Activated CD4-positive, alpha-beta T cell treated with anti-CD3 and anti-CD28 coated beads for 24 hours (primary cell): ENCODE measurements at places on chromosomes 3 and 15.
A peak's percentile ranks its signal among the peaks of the same experiment; 100 is the strongest.

GRCh38 chr15:96817900-96818299 lies 487.4 kb downstream of the NR2F2 start:
- DNase-seq: no peak

GRCh38 chr3:70064194-70064779 lies 64.8 kb downstream of the SAMMSON start:
- DNase-seq: peak; percentile 2

DNA sequence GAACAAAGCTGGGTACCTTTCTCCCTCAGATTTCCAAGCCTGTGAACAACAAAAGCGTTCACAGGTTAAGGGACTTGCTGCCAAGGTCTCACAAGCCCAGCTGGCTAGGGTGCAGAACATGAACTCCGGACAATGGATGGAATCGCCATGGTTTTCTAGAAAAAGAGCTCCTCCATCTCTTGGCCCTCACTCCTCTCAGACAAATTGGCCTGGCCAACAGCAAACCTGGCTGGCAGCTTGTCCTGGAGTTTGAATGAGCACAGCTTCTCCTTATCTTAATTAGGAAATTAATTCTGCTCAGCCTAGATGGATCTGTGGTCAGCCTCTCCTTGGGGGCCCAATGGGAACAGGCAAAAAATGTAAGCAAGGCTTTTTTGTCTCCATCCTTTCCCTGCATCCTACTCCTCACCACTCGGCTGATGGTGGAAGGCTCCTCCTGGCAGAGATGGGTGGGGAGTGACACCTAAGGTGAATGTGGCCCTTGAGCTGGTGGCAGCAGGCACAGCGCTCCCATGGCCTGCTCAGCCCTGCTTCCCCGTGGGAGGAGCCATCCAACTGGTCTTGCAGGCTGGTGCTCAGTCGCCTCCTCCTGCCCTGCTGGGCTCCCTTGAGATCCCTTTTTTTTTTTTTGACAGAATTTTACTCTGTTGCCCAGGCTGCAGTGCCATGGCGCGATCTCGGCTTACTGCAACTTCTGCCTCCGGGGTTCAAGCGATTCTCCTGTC lies 5.8 kb downstream of the KLHL25 start:
- DNase-seq: no peak

DNA sequence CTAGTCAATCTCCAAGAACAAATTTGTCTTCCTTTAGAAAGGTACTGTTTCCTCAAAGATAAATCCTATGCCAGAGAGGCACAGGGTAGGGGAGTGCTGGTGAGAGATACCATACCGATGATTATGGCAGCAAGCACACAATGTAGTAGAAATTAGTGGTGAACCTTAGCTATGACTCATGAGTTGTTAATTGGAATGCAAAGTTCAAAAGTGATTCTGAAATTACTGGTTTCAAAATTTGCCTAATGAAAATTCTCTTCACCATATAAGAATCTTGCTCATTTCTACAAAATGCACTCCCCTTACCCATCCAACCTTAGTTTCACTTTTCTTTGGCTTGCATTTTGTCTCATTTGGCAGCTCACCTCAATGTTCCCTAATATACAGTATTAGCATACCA lies 139.5 kb upstream of the SLC2A2 start:
- DNase-seq: no peak

DNA sequence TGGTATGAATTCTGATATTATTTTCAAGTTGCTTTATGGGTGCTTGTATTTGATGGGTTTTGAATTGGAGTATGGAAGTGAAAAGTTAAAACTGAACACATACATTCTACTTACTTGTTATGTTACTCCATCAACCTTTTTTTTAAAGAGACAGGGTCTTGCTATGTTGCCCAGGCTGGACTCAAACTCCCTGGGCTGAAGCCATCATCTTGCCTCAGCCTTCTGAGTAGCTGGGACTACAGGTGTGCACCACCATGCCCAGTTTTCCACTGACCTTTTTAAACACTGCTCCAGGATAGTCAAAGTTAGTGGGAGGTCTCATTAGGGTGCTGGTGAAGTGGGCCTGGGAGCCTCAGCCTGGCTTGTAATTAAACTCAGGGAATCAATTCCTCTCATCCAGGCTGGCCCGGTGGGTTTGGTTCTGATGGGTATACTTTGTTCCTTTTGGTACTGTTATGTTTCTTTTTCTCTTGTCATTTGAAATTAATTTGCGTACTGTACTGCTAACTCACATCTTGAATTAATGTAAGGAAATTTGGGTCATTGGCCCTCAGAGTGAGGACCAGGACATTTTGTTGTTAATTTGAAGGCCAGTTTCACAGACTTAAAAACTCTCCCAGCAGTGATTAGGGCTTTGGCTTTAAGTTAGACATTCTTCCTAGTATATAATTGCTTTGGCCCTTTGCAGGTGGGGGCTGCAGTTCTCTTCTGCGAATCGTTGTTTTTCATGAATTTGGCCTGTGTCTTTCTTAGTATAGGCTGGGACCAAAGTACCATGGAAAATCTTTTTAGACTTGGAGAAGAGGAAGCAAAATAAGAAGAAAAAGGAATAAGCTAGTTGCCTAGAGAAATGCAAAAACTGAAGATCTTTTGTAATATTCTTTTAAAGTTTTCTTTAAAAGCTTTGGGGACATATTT lies 66.9 kb downstream of the FNDC3B start:
- DNase-seq: no peak

GRCh38 chr3:159045279-159045885 lies 243.5 kb downstream of the MFSD1 start:
- no peak for DNase-seq

DNA sequence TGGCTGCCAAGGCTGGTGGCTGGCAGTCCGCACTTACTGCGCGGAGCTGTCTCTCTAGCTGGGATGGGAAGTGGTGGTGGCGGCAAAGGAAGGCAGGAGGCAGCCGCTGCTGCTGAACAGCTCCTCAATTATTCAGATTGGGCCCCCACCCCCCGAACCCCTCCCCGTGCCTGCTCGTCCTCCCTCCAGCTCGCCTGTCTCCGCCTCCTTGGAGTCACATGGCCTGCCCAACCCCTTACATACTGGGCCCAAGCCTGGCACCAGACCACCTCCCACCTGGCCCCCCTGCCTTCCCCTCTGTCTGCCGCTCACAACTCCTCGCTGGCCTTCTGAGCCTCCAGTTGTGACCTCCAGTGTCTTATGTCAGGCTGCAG lies at the start of gene SLC7A14:
TSS of gene SLC7A14 (minus strand) at position 139 of the 374 bp plus-strand sequence. CDS start 59,139 bp downstream, outside the sequence.
- DNase-seq: no peak

GRCh38 chr3:195394024-195394423 lies 48.8 kb downstream of the ACAP2 start:
- no peak for DNase-seq

DNA sequence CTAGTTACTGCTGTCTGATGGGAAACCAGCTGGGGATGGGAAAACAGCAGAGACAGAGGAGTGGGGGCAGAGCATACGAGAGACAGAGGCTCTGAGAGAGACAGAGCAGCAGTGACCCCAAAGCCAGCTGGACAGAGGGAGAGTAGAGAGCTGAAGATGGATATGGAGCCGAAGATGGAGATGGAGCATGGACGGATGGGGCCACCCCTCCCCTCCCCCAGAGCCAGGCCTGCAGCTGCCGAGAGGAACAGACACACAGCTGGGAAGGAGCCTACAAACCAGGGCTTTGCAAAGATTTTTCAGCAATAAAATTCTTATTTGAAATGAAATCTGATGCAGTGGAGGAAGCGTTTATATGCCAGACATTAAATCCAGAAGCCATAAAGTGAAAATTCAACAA lies 167.6 kb upstream of the LINGO1 start:
- no peak for DNase-seq

- DNase-seq: no peak
Measured at GRCh38 chr15:96338074-96338765, 7.7 kb downstream of the NR2F2 start.

DNA sequence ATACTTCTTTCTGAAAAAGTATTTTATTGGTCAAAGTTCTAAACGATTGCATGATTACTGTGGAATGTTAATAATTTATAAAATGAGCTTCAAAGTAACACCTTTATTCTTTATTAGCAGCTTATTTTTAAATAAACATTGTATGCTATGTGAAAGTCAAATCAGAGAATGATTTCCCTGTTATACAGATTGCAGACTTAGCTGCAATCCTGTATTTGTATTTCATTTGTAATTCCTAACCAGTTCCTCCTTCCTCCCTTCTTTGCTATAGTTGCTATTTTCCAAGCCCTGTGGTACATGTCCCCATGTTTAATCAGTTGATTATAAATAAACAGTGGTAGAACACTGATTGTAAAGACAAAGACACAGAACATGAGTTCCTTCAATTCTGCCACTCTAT lies 42.4 kb upstream of the C15orf39 start:
- DNase-seq: no peak

- DNase-seq: no peak
Measured at GRCh38 chr3:60140160-60140559, 1090.3 kb upstream of the CFAP20DC start.

DNA sequence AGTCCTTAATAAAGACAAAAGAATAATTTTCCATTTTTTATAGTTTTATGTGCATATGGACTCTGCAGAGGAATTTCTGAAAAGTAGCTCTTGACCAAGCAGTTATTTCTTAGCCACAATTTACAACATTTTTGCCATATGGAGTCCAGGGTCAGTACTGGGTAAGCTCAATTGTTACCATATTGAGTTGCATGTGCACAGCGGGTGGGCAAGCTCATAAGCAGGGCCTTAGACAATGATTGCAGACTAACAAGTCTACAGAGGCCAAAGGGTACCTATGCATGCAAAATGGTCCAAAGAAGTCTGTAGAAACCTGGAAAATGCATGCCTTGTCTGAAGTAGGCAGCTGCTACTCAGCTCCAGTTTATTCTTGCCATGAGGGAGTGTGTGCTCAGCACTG lies 19.0 kb upstream of the ARHGEF26 start:
- DNase-seq: no peak

DNA sequence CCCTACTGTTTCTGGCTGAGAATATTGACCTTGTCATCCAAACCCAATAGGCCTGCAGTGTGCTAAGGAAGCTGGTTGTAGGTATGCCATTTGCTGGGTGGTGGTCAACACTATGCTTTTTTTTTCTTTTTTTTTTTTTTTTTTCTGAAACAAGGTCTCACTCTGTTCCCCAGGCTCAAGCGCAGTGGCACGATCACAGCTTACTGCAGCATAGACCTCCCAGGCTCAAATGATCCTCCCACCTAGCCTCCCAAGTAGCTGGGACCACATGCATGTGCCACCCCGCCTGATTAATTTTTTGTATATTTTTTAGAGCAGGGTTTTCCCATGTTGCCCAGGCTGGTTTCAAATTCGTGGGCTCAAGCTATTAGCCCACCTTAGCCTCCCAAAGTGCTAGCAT lies 35.7 kb upstream of the RHO start:
- no peak for DNase-seq

DNA sequence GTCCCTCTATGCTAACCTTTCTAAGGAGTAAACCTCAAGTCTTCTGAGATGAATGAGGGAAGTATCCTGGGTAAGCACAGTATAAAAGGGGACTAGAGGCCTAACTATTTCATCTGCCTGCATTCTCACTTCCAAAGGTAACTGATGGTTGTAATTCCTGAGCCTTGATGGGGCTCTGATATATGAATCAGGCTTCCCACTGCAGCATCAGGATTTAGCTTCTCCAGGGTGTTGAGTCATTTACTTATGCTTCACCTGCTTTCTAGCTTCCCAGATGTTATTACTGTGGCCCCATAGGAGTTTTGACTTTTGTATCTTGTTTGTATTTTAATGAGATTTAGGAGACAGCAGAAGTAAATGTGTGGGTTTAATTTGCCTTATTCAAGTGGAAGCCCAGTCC lies 207.3 kb upstream of the EIF1B start:
- DNase-seq: no peak

DNA sequence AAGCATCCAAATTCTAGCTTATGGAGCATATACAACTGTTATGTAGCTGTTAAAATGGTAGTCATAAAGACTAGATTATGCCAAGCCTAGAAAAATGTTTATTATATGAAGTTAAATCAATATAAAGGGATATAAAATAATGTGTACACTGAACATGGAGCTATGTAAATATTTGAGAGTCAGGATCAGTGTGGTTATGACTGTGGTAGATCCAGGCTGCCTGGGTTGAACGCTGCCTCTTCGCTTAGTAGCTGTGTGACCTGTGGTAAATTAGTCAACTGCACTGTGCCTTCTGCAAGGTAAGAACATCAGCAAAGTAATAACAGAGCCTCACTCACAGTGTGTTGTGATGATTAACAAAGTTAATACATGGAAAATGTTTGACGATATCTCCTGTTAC lies 212.2 kb downstream of the RBMS3 start:
- no peak for DNase-seq

DNA sequence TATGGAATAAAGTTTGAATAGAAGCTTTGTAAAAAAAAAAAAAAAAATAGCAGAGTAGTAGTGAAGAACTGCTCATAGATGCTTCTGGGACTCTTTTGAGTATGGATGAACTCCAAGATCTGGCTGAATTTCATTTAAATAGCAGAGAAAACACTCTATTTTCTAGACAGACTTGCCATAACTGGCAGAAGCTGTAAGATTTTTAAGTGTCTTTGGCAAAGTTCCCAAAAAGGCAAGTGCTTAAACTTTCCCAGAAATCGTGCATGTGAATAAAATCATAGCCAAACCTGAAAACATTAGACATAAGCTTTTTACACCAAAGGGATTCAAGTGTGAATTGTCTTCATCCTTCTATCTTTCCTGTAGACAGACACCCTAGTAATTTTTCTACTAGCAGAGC lies 110.3 kb upstream of the MITF start:
- no peak for DNase-seq

DNA sequence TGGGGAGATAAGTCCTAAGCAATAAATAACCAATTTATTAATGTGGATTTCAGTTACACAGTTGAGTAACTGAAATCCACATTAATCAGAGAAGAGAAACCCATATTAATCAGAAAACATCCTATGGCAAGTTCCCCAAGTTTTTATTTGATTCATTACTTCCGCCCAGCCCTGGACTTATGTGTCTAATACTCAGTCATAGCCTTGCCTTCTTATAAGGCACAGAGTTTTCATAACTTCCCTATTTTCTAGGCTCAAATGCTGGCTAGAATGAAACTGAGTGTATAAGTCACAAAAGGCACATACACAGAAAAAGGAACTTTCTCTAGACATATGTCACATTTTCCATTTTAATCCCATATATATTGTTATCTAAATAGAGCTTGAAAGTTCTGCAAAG lies 28.8 kb downstream of the CD47 start:
- no peak for DNase-seq

DNA sequence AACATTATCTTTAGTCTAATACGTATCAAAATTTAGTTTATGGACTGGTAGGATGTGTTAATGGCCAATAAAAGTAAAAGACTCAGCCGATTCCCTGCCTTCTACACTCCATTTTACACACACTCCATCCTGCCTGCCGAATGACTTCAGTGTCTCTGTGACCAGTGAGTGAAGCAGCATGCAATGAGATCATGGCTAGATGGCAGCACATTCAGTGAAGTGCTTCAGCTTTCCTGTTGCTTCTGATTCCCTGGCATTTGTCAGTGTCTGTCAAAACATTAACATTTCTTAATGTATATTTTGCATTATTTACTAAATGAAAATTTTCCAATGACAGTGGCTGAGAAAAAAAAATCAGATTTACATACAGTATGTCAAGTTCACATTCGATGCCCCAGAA lies 412.0 kb downstream of the FHIT start:
- no peak for DNase-seq

DNA sequence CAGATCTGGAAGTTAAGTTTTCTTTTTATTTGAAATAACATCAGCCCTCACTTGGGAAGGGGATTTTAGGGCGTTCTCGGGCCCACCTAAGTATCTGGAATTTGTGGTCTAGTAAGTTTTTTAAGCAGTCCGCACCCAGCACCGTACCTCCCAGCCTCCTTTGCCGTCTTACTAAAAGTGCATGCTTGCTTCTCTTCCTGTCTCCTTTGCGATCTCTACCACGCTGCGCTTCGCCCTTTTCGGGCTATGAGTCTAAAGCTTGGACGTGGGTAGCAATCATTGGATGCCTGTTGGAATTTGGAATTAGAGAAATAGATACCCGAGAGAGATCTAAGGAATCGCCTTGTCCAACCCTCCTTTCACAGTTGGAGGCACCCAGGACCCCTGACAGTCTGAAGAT lies 1.1 kb downstream of the THSD4 start:
- DNase-seq: no peak
